ENCODE measurements at places on chromosomes 13 and 19.

- DNase-seq: no peak
Observed at GRCh38 chr19:19192910-19193423, 909 bp downstream of the RFXANK start.

- DNase-seq: no peak
Observed at GRCh38 chr19:35049456-35049855, 7.9 kb downstream of the HPN start.

- peak; percentile 99 for DNase-seq
Observed at GRCh38 chr19:58059003-58059670, at the start of gene ZNF135. Gene ZNF135, plus strand, starts transcription at chr19:58059282. Its CDS starts 721 bp downstream, at chr19:58060003.

DNA sequence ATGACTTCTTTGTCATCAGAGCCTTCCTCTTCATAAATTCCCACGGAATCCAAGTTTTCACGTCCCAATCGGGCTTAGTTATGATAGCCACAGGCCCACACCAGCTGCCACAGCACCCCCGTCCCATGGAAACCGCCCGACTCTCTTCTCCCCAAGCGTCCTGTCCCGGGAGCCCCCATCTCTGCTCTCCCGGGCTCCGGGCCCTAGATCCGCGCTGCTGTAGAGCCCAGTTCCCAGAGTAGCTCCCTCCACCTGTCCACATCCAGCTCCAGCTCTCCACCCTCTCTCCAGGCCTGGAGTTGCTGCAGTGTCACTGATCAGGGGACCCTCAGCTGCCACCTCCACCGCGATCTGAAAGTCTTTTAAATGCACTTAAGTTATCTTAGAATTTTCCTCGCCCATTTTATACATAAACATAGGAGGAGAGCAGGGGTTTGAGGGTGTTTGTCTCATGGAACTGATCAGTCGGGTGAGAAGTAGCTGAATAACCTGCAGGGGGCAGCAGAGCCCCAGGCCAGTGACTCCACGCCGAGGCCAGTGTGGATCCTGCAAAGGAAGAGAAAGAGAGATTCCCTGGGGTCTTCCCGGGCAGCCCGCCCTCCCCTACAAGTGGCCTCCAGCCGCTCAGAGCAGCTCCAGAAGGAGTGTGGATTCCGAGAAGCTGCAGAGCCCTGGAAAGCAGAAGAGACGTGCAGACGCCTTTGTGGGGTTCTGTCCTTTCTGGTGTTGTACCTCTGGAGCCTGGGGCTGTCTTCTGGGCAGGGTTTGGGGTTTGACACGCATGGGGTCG lies 1.1 kb upstream of the ZNF763 start:
- DNase-seq: peak; percentile 80

- DNase-seq: no peak
Observed at GRCh38 chr13:106981051-106981450, 413.1 kb upstream of the ARGLU1 start.

Measured in AG08396 (cell line).